Activated naive CD4-positive, alpha-beta T cell treated with Interleukin-2 at 50 U/mL for 16 hours (primary cell): ENCODE measurements at places on chromosomes 4 and X.

DNA sequence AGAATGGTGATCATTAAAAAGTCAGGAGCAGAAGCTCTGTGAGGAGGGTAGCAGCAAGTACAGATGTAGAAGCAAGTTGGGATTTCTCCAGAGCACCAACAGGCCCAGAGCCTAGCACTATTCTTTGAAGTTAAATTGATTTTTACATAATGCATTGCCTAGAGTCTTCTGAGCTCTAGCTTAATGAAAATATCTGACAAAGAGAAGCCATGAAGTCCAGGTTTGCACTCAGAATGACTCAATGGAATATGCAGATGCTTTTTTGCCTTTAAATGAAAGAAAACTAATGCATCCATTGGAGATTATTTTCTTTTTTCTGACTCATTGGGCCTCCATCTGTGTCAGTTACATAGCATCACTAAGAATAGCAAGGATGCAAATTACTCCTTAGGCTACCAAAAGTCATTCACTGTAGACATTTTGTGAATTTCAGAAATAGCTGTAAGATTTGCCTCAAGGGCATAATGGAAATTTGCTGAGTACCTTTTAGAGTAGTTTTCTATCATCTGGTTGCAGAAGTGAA lies 91.0 kb downstream of the EDA2R start:
- DNase-seq, result no peak

DNA sequence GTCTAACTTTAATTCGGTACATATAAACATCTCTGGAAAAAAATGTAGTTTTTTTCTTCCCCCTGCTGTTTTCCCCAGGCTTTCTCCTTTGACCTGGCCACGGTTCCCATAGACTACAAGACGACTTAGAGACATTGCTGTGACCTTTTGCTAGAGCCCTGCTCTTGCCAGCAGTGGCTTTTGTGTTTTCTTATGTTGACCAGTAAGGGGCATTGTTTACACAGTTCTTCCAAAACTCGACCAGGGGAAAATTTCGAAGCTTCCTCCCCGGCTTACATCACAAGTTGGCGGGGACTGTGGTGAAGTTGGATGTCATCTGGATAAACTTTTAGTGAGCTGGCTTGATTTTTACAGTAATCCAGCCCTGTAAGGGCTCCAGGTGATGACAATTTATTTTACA lies 9.3 kb downstream of the CCDC160 start:
- no peak for DNase-seq

GRCh38 chrX:103586314-103586646 lies 965 bp downstream of the TCEAL4 start:
- no peak for DNase-seq

GRCh38 chr4:7347981-7348380 lies 86.7 kb downstream of the PSAPL1 start:
- no peak for DNase-seq

GRCh38 chr4:20195071-20195885 lies 56.4 kb upstream of the SLIT2 start:
- DNase-seq, result no peak

DNA sequence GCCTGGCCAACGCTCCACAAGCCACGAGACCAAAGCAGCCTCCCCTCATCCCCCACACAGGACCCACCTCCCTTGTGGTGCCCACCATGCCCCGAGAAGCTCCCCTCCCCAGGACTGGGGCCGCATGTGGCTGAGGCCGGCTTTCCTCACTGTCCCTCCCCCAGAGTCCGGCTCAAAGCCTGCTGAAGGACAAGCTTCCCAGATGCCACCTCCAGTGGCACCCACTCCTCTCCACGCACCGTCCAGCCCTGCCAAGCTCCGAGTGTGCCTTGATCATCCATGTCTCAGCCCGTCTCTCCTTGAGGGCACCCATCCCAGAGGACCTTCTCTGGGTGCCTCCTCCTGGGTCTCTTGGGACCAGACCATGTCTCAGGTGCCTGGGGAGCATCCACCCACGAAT lies 58.8 kb upstream of the MXD4 start:
- no peak for DNase-seq

DNA sequence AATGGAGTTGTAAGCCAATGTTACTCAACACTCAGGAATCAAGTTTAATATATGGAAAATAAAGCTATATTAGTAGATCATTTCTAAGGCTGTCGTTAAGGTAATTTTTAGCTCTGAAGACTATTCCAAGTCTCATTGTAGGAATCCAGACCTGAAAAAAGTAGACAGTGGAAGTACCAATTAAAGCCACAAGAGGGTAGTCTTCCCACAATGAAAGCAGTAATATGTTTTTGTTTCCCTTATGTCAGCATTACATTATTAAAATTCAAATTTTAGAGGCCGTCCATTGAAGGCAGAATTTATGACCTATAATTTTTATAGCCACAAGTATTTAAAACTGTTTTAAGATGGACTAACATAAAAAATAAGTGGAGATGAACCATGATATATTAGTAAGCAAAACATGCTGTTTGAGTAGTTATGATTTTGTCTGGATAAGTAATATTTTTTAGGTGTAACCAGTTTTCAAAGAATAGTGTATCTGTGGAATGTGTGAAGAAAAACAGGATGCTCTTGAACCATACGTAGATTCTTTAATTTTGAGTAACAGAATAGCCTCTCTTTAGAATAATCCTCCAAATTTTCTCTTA lies 372.6 kb upstream of the TECRL start:
- DNase-seq, result no peak

DNA sequence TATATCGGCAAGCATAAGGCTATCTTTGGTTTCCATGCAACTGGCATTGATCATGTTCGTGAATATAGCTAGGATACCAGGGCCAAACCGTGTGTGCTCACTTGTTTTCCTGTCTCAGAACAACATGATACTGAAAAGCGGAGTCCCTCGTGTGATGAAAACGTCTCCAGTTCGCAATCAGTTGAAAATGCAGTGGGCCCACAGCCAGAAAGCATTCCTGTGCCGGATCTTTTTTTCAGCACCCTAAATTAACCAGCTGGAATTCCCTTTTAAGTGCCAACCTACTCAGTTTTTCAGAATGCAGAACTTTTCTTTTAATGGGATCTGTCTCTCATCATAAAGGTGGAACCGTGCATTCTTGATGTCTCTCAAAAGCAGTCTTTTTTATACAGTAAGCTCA lies 130.8 kb upstream of the FRG1 start:
- no peak for DNase-seq

DNA sequence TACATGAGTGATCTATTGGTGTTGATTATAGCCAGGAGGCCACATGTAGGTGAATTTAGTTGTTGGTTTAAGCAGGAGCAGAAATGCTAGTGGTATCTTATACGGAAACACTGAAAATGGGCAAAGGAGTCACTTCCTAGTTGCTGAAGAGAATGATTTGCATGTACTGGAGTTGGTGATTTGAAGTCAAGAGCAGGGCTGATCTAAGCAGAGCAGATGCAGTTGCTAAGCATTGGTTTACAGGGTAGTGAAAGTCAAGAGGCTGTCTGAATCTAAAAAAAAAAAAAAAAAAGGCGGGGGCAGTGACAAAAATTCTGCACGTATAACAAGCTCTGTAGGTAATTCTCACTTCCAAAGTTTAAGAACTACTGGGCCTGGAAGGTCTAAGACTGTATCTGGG lies 90.4 kb upstream of the HPRT1 start:
- no peak for DNase-seq

DNA sequence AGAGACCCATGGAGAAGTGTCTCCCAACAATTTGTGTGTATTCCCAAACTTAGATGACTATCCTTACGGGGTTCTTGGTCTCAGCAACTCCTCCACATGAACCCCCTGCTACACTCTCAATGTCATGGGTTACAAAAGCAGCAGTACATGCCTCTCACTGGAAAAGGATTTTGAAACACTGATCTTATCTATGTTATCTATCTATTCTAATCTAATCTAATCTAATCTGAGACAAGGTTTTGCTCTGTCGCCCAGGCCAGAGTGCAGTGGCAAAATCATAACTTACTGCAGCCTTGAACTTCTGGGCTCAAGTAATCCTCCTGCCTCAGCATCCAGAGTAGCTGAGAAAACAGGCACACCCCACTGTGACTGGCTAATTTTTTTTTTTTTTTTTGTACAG lies 19.3 kb downstream of the TSPAN5 start:
- no peak for DNase-seq

GRCh38 chr4:1204286-1204827 lies 32.0 kb upstream of the SPON2 start:
- DNase-seq, result no peak

GRCh38 chrX:12997906-12998687 lies 23.2 kb downstream of the TMSB4X start:
- no peak for DNase-seq
